ENCODE measurements at places on chromosomes 2 and 18. TPM values are rescaled to one million over a fixed set of nuclear protein-coding genes. Genes with fewer than 3 reads are reported as not detected.

SLC30A3 gene
- total RNA-seq, result 0.19 TPM

STRADB gene
- total RNA-seq, result 35.8 TPM

ELOA2 gene
- total RNA-seq, result not detected

LYG1 gene
- total RNA-seq, result not detected

ROCK2 gene
- 63.7 TPM for total RNA-seq

CD302 gene
- 9.0 TPM for total RNA-seq

ARHGAP28 gene
- 5.1 TPM for total RNA-seq

FAP gene
- 91.9 TPM for total RNA-seq

CCDC178 gene
- 0.06 TPM for total RNA-seq

SERPINB3 gene
- total RNA-seq, result not detected

CFAP221 gene
- total RNA-seq, result 0.37 TPM

SLC11A1 gene
- total RNA-seq, result 0.19 TPM

NEU2 gene
- total RNA-seq, result not detected

LRRTM1 gene
- not detected for total RNA-seq

BZW1 gene
- 2,052 TPM for total RNA-seq

FABP1 gene
- total RNA-seq, result not detected
